NCI-H1048 (cell line): ENCODE measurements at places on chromosomes 11 and 22.

DNA sequence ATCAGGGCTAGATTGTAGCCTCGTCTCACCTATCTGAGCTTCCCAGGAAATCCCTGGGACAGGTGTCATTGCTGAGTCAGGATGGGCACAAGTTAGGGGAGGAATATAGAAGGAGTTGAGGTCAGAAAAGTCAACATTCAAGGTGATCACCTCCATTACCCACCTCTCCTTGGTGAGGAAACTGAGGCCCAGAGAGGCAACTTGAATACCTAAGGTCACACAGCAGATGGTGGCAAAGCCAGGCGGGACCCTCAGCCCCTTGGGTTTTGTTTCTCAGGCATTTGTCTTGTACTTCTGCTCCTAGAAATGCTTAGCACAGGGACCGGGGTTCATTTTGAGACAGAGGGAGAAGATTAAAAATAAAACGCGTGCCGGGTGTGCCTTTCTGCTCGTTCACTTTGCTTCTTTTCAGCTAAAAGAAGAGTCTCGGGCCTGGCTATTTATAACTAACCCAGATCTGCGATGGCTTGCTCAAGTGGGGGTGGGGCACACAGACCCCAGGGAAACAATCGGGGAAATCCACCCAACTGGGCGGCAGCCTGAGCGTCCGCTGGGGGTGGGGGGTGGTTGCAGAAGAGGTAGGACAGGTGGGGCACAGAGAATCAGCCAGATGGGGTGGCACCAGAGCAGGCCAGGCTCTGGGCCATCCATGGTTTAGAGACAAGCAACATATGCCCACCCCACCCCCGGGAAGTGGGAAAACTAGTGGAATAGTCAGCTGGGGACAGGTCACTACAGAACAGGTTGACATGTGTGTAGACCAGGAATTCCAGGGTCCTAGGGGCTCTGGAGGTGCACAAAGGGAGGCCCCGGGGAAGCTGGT, 3.9 kb upstream of the GNAZ start:
- DNase-seq, result no peak

- DNase-seq, result peak; percentile 17
These were observed 17.5 kb downstream of the ATG16L2 start for GRCh38 chr11:72831521-72832300.

DNA sequence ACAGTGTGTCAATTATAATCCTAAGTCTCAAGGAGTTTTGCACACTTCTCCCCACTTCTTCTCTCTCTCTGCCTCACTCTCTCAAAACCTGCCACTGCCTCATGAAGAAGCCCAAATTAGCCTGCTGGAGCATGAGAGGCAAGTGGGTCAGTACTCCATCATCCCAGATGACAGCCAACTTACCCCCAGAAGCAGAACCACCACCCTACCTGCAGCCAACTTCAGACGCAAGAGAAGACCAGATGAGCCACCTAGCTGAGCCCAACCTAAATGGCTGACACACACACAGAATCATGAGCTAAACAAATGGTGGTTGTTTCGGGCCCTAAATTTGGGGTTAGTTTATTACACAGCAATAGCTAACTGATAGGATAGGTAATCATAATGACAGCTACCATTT, 61.2 kb downstream of the CD82 start:
- DNase-seq, result no peak

DNA sequence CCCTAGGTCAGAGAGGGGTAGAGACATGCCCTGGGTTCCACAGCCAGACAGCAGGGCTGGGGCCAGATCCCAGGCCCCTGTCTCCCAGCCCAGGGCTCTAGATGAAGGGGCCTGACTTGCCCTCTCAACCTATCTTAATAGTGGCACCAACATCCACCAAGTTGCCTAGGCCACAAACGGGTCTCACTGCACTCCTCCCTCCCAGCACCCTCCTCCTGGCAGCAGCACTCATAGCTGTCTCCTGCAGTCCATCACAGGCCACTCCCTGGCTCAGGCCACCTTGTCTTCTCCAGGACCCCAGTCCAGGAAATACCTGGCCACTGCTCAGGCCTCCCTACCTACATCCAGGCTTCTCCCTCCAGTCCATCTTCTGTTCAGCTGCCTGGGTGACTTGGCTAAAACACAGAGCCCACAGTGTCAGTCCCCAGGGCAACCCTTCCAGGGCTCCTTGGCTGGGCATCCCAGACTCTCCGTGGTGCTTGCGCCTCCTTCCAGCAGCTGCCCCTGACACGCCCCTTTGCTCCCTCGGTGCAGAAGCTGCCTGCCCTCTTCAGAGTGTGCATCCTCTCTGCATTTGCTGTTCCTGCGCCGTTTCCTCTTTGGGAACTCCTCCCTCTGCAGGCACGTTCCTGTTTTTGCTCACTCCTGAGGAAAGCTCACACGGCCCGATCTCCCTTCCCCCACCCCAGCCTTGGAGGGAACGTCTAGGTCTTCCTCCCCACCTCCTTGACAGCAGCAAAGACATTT, 40.5 kb downstream of the LRRC32 start:
- no peak for DNase-seq

DNA sequence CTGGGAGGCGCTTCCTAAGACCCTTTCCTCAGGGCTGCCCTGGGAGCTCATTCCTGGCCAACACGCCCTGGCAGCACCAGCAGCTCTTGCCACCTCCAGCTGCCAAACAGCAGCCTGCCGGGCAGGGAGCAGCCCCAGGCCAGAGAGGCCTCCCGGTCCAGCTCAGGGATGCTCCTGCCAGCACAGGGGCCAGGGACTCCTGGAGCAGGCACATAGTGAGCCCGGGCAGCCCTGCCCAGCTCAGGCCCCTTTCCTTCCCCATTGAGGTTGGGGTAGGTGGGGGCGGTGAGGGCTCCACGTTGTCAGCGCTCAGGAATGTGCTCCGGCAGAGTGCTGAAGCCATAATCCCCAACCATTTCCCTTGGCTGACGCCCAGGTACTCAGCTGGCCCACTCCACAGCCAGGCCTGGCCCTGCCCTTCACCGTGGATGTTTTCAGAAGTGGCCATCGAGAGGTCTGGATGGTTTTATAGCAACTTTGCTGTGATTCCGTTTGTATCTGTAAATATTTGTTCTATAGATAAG, 7.6 kb downstream of the SLC39A13 start:
- DNase-seq, result no peak

GRCh38 chr11:18010121-18010670, 2.7 kb downstream of the SERGEF start:
- no peak for DNase-seq

GRCh38 chr11:59137190-59137589, 5.5 kb upstream of the FAM111A start:
- no peak for DNase-seq

- no peak for DNase-seq
These were observed 381.6 kb upstream of the CADM1 start for GRCh38 chr11:115885535-115886421.

DNA sequence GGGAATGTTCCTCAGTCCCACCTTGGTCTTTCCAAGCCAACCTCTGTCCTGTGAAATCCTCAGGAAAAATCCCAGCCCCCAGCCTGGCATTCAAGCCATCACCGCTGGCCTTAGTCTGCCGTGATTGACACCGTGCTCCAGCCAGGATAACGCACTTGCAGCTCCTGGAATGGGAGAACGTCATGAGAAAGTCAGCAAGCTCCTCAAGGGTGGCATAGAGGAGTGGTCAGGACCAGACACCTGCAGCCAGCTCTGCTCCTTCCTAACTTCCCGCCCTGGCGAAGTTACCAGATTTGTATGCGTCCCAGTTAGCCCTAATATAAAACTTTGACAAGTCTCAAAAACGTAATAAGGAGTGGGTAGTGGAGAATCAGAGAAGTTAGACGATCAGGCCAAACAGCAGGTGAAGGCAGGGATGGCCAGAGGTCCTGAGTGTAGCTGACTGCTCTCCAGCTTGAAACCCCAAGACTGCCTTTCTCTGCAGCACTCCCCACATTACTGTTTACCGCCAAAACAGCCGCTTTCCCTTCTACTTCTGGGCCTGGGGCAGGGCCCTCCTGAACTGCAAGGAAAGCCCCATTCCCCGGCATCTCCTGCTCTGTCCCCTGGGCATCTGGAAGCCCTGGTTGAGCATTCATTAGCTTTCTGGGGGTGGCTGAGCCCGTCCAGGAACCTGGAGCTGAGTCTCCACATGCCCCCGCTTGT, 1.3 kb upstream of the DKK3 start:
- DNase-seq, result no peak

DNA sequence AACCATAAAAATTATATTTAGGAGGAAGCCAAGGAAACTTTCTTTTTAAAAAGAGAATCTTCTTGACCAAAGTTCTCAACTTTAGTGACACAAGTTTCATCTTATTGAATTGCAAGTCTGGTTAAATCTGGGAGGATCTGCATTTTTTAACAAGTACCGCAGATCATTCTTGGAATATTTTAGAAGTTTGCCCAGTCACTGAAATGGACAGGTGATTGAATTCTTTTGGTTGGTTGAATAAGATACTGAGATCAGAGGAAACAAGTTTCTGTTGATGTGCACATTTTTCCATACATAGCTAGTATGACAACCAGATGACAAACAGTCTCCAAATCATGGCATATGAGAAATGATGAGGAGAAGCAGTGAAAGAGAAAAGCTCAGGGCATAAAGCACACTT, 50.2 kb downstream of the SLN start:
- no peak for DNase-seq

- DNase-seq, result no peak
These were observed 40.9 kb downstream of the SERPINH1 start for GRCh38 chr11:75602951-75603350.

- no peak for DNase-seq
These were observed 828.1 kb upstream of the FAT3 start for GRCh38 chr11:91396236-91397133.

GRCh38 chr11:36817336-36817965, 219.4 kb upstream of the RAG2 start:
- DNase-seq, result no peak

- DNase-seq, result no peak
These were observed 295.6 kb downstream of the CASP12 start for GRCh38 chr11:104602643-104603042.

DNA sequence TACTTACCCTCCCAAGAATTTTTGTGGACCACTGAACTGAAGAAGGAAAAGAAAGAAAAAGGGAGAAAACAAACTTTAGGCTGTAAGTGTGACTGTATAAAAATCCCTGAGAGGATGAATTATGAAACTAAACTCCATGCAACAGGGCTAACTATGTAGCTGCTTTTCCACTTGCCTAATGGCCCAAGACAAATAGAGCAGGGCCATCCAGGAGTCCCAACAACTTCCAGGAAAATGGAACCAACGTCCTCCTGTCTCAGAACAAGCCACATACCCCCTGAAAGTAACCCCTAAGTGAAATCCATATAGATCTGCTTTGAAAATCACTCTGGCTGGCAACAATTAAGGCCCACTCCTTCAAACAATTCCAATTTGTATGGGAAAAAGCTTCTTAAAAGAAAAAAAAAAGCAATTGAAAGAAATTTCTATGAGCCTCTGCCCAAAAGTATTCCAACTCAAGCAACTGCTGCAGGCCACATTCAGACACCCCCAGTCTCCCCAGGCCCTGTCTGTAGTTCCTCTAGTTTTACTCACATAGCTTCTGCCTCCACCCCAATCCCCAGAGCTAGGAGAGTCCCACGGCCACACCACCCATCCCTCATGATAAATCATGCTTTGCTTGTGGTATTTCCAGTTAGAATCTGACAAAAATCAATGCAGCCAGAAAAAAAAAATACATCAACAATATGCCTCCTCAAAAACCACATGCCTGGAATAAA, 12.7 kb downstream of the RBFOX2 start:
- DNase-seq, result no peak

GRCh38 chr11:120137187-120137610, 714 bp downstream of the TRIM29 start:
- DNase-seq, result no peak

- DNase-seq, result no peak
These were observed 87.7 kb upstream of the HORMAD2 start for GRCh38 chr22:29992341-29993275.

DNA sequence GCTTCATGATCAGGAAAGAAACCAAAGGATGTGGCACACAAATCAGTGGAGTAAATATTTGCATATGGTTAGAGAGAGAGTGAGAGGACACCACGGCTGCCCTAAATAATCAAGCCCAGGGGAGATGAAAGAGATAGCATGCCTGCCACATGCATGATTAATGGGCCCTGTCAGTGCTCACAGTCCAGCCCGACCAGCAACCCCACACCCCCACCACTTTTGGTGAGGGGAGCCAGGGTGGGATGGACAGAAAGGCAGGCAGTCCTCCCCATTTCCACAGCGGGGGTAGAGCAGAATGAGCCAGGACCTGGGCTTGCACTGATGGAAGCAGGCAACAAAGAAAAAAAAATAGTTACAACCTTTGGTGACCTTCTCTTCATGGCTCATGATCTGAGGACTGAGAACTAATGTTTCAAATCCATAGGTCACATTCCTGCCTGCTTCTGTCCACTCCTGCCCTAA, 545.0 kb downstream of the ETS1 start:
- no peak for DNase-seq

DNA sequence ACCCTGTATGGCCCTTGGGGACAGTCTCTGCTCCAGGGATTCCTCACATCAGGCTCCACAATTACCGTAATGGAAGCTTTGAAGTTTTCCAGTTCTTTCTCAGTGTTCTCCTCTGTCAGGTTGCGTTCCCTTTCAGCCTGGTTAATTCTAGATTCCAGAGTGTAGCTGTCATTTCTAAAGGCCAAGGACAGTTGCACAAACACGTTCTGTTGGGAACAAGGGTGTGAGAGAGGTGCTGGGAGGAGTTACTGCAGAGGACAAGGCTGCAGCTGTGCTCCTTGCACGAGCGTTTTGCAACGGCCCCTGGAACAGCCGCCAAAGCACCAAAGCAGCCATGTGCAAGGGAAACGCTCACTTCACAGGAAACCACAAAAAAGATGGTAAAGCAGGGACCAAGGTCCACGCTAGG, 35.9 kb upstream of the LYVE1 start:
- DNase-seq, result no peak

DNA sequence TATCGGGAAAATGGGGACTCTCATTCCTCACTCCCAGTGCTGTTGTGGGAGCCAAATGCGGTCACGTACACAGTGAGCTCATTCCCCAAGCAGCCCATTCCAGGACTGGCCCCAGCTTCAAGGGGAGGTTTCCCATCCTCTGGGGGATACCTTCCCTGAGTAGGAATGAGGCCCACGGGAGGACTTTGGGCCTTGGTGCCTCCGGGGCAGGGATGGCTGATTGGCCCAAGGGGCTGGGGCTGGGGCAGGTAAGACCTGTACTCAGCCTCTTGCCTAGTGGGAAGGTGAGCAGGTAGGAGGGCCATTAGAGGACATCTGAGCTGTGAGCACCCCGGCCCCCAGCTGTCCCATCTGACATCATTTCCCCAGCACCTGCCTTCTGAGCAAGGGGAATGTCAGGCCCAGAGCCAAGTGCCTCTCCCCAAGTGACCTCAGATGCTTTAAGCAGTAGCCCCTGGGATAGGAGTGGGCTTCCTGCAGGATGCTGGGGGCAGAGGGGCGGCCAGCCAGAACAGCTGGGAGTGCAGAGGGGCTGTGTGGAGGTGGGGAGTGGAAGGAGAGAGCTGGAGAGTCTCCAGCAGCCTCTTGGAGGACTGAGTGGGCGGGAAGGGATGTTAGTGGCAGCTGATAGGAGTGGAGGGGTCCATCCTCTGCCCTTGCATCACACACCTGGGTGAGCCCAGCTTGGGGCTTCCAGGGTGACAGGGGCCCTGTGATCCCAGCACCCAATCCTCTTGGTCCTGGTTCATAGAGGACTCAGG, 58.4 kb downstream of the CD82 start:
- no peak for DNase-seq

GRCh38 chr11:121555121-121555520, 102.4 kb upstream of the SORL1-AS1 start:
- DNase-seq, result no peak
